Stimulated activated CD4-positive, alpha-beta T cell treated with anti-CD3 and anti-CD28 coated beads, Interleukin-12 subunit alpha, Interleukin-12 subunit beta, amount 100 ng/mL, for 4 hours (primary cell): ENCODE measurements at places on chromosomes 7 and 10.

- DNase-seq, result no peak
Observed at GRCh38 chr10:122802282-122802681, 43.4 kb downstream of the CUZD1 start.

DNA sequence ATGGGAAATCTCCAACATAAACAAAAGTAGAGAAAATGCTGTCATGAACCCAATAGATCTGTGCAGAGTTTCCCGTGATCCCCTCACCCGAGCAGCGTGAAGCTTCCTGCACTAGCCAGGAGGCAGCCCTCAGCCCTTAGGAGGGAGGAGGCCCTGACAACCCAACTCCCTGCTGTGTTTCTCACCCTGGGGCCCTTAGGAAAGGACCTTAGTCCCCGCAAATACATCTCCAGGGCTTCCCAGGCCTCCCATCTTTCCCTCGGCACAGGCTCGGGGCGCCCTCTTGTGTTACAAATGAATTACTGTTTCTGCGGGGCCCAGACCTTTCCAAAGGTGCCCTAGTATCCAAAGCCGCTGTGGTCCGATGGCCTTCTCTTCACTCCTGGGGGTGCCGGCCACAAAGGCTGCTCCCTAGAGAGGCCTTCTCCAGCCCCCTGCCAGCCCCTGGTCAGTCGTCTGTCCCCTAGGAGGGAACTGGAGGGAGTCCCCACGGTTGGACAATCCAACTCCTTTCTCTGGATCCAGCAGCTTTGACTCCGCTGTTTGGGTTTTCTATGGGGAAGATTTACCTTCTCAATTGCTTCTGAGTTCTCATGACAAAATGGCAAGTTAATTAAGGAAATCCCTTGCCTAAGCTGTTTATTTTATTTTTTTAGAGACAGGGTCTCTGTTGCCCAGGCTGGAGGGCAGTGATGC is 49.9 kb upstream of the SH2B2 start:
- DNase-seq, result peak; percentile 19

GRCh38 chr10:88793712-88794299 is 8.7 kb upstream of the LIPM start:
- no peak for DNase-seq

DNA sequence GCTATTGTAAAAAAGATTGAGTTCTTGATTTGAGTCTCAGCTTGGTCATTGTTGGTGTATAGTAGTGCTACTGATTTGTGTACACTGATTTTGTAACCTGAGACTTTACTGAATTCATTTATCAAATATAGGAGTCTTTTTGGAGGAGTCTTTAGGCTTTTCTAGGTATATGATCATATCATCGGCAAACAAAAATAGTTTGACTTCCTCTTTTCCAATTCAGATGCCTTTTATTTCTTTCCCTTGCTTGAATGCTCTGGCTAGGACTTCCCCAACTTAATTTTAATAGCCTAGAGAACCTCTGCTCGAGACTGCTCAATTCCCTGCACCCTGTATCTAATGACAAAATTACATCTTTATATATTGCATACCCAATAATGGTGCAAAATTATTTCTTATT is 154.4 kb downstream of the CCDC7 start:
- no peak for DNase-seq

DNA sequence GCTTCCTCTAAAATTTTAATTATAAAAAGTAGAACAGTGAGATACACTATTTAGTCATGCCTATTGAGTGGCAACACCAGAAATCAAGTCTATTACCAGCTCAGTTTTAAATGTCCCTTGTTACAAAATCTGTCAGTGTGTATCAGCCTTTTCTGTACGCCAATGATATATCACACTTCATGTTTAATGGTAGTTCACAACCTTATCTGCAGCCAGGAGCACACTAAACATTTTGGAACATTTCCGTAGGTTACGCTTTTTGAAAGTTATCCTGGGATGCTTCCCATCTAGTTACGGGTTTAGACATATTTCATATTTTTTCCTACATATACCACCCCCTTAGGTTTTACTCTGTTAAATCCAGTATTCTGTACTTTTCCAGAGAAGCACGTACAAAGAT is 5.4 kb downstream of the HNRNPA2B1 start:
- DNase-seq, result no peak

DNA sequence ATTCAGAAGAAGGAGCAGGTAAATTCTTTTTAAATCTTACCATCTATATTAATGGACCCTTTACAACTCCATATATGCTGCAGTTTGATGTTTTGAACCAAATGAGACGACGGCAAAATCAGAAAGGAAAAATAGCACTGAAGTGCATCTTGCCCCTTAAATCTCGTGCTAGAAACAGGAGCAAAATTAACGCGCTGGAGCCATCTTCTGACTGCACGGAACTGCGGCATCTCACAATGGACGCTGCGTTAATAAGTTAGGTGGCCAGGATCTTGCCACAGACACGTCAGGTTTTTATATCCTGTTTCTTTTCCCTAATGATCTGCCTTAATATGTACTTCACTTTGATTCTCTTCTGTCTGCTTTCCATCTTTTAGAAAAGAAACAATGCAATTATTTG is 354.5 kb downstream of the TFEC start:
- DNase-seq, result no peak

GRCh38 chr7:23471106-23471859 is 992 bp upstream of the IGF2BP3 start:
- peak; percentile 24 for DNase-seq

GRCh38 chr7:84547331-84547730 is 352.7 kb upstream of the SEMA3A start:
- no peak for DNase-seq

GRCh38 chr7:129438839-129439651 is 4.8 kb downstream of the STRIP2 start:
- DNase-seq, result peak; percentile 51

GRCh38 chr10:34137955-34138354 is 677.1 kb downstream of the PARD3 start:
- no peak for DNase-seq

DNA sequence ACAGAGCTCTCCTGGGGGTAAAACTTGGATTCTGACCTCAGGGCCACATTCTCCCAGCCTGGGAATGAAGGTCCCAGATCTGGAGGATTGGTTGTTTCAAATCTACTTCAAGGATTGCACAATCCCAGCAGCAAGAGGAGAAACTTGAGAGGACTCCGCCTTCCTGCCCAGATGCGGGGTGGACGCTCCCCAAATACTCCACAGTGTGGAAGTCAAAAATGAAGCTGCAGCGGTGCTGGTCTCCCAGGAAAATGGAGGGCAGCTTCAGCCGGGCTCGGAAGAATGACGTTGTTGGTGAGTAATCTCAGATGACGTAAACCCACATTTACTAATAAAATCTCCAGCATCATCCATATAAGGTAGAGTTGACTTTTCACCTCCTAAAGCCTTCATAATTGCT is 31.5 kb upstream of the PPP2R2D start:
- DNase-seq, result no peak

GRCh38 chr7:1922071-1922869 is 252.2 kb downstream of the ELFN1 start:
- peak; percentile 63 for DNase-seq

DNA sequence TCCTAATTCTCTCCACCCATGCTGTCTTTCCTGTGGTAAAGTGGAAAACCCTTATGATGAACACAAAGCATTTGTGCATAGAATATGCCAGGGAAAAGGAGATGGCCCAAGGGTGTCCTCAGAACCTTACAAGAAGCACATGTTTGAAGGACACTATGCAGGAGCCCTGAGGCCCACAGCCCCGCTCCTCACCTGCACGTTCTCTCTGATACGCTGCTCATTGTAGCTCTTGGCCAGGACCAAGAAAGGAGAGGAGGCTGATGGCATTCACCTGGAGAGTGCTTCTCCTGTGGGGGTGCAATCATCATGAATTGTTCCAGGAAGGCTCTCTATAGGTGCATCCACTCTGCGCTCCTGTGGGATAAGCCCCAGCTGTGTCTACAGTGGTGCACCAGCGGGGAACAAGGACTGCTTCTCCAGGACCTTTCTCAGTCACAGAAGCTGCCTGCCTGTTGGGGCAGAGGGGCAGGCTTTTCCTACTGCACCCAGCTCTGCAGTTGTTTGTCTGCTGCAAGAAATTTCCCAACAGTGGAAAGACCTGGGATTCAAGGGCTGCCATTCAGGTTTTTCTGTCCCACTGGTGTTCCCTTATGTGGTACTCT is 19.9 kb downstream of the AKR1C2 start:
- DNase-seq, result no peak

- DNase-seq, result no peak
Observed at GRCh38 chr10:17523917-17524316, 69.5 kb upstream of the ST8SIA6 start.

DNA sequence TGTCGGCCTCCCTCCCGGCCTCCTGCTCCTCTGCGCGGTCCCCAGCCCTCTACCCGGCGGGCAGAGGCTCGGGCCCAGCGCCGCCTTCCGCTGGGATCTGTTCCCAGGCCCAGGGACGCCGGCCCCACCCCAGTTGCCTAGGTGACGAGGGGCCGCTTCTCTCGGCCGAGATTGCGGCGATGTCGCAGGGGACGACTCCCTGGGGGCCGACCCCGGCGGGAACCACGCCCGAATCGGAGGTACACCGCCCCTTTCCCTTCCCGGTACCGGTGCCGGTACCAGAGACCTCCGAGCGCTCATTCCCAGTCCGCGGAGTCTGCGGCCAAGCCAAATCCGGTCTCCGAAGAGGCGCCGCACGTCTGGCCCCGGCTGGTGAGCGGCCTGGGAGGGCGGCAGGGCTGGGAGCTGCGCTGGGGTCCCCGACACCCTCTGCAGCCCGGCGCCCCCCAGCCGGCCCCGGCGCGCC is at the start of gene CABCOCO1:
Gene CABCOCO1, plus strand, starts transcription at position 136 of the 466 bp plus-strand sequence. Its CDS starts 44 bp downstream, at position 180.
- DNase-seq, result no peak

GRCh38 chr7:150407588-150408392 is 28.7 kb downstream of the ZNF775 start:
- DNase-seq, result no peak

DNA sequence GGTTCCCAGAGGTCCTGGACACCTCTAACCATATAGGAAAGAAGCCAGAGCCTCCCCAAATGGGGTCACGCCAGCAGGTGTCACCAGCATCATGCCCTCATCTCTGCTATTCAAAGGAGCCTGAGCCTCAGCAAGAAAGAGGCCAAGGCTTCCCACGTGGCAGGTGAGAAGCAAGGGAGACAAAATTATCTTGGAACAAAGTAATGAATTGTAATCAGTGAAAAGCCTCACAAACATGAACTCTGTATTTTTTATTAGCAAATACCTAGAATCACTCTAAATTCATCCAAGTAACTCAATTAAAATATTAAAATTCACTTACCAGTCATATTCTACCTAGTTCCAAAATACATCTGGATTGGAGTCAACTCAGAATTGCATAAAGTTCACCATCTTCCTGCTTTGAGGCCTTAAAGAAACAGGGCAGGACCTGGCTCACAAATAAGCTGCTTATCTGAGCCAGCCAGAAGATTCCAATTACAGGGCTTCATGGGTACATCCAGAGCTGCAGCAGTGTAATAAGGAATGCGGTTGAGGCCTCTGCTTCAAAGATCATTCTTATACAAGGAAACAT is 68.7 kb downstream of the SGMS1 start:
- no peak for DNase-seq

- DNase-seq, result no peak
Observed at GRCh38 chr10:44571701-44572100, 186.8 kb upstream of the CXCL12 start.

DNA sequence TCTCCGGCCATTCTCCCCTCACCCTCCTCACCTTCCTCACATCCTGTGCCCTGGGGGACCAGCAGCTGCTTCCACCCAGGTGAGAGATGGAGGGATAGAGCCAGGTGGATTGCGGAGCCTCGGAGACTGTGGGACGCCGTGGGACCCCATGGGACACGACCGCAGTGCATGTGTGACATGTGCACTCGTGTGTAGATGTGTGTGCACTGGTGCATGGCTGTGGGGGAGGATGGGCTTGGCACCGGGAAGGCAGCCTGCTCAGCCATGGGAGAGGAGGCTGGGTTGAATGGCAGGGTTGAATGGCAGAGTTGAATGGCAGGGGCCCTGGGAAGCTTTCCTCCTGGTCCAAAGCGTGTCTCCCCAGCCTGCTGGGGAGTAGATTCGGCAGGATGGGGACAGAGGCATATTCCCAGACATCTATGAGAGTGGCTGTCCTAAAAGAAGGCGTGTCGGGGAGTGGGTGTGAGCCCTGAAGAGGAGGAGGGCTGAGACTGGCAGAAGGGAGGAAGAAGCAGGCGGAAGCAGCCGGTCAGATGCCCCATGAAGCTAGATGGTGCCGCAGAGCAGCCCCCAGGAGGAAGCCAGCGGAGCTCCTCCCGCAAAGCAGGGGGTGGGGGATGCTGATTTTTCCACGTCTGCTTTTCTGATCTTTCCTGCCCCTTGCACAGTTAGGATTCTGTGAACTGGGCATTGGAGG is 815 bp downstream of the GIMAP8 start:
- DNase-seq, result peak; percentile 53

DNA sequence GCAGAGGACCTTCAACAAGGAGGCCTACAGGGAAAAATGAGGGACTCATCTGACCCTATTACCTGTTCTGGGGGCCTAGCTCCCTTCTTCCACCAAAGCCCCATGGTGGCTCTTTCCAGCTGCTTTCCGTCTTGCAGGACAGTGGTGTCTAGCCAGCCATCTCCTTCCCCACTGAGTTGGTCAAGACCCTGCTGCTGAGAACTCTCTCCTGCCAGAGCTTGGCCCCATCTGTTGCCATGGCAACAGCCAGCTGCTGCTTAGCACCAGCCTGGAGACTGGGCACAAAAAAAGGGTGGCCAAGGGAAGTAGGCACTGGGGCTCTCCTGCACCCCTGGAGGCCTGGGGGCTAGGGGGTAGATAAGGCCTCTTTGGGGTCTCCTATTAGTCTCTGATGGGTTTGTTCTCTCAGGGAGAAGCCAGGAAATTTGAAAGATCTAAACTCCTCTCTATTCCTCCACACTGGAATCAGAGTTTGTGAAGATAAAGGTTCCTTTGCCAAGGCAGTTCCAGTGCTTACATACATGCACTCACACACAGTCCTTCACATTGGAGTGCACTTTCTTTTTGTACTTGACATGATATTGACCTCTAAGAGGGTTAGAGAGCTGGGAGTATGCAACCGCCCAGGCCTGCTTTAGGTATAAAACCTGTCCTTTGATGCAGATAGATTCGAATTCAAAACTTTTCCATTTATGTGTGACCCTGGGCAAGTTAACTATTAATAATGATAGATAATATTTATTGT is 15.8 kb downstream of the TSPAN33 start:
- DNase-seq, result no peak

GRCh38 chr7:142413280-142414000 is 155.6 kb upstream of the PRSS58 start:
- no peak for DNase-seq
